ENCODE measurements at places on chromosomes 5 and 9. TPM values are rescaled to one million over a fixed set of nuclear protein-coding genes. Genes with fewer than 3 reads are reported as not detected.

DNA sequence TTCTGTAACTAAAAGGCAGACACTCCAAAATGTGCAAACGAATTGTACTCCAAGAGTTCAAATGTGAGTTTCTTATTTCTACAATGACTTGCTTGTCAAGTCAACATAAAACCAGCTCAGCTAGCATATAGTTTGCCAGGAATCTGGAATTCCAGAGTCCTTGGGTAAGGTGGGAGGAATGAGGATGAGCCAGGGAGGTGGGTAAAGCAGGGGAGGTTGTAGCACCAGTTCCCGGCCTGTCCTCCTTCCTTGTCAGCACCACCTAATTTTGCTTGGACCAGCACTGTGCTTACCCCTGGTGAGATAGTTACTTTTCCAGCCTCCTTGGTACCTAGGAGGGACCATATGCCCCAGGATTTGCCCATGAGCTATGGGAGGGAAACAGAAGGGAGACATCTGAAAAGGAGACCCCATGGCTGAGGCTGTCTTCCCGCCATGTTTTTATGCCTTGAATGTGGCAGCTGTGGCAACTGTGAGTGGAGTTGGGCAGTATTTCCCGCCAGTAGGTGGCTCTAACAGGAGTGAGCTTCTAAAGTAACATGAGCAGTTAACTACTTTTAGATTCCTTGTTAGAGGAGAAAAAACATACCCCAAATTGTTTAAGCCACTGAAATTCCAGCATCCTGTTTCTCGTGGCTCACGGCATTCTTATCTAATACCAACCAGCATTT, 302.5 kb downstream of the TENT4A start:
- DNase-seq, result no peak

GRCh38 chr5:148090146-148090772, 26.5 kb downstream of the SPINK5 start:
- no peak for DNase-seq

DNA sequence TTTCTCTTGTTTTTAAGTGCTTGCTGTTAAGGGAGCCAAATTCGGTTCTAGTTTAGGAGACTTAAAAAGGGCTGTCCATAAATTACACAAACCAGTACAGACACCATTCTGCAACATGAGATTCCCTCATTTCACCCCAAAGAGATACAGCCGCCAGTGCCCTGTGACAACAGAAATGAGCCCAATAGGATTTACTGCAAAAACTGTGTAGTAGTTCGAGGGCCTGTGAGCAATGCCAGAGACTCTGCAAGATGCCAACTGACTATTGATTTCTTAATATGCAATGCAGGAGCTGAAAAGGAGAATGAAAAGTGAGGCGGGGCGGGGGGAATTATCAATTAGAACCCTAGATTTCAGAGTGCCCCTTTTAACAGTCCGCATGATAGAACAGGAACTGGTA, 5.7 kb upstream of the C5orf15 start:
- DNase-seq, result no peak

DNA sequence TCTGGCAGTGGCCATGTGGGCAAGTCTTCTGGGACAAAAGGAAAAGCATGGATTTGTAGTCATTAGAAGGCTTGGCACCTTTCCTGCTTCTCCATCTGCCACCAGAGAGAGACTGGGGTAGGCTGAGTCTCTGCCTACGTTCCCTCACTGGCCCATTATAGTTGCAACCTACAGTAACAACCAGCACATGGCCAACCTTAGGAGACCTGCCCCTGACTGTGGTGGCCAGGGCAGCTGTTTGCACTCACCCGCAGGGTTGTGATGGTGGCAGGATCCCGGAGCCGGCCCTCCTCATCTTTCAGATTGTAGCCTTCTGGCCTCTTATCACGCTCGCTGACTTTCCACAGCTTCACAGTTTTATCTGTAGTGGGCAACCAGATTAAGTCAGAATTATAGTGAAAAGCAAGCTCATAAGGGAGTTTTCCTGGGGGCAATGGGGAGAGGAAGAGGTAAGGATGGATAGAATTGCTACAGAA, 174.9 kb upstream of the GPR151 start:
- no peak for DNase-seq

The PCDHB13 gene
- 2.6 TPM for total RNA-seq

The PCDHGB6 gene
- total RNA-seq, result 3.6 TPM

GRCh38 chr5:82817897-82818676, 259.1 kb downstream of the TMEM167A start:
- DNase-seq, result no peak

The NR5A1 gene
- not detected for total RNA-seq

The EFCAB9 gene
- total RNA-seq, result not detected

DNA sequence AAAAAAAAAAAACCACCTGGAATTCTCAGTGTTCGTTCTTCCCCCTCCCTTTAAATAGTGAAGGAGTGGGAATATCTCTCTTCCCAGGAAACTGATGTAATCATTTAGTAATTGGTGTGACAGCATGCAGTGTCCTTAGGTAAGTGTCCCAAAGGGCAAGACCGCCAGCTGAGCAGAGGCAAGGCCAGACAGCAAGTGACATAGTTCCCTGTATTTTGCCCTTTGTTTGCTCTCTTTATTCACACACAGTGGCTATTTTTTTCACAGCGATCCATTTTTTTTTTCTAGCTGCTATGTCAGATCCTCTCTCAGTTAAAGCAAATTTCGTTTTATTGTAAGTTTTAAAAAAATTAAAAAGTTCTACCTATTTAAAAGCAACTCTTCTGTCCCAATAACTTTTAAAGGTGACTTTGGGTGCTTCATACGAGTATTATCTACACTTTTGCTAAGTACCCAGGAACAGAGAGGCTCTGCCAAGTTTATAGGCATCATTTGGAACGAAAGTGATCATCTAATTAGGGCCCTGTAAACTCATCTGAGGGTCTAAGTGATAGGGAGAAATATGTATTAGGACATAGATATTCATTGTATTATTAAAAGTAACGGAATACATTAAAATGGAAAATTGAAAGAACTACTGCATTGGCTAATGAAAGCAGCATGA, 98.2 kb upstream of the ALDH1A1 start:
- no peak for DNase-seq

GRCh38 chr5:122180146-122180712, 50.9 kb downstream of the ZNF474 start:
- no peak for DNase-seq

DNA sequence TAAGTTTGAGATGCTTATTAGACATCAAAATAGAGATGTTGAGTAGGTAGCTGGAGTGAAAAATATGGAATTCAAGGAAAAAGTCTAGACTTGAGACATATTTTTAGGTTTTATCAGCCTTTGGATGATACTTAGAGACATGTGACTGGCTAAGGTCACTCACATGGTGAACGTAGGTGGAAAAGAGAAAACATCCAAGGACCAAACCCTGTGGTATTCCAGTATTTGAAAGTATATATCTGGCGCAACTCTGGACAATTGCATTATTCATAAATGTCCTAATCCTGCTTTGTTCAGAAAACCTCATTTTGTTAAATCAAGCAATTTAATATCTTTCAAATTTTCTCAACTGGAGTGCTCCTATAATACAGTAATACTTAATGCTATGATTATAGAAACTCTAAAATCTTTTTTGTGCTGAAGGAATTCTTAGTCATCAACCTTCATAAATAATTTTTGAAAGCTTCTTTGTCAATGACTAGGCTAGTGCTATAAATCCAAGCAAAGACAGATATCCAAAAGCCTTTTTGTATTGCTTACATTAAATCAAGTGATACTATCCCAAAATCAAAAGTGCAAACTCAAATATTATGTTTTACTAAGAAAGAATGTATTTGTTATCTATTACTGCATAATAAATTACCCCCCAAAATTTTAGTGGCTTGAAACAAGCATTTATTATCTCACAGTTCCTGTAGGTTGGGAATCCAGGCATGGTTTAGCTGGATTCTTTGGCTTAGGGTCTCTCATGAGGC, 452.0 kb downstream of the ENC1 start:
- no peak for DNase-seq

- DNase-seq, result no peak
These were observed 49.7 kb upstream of the SAP30L start for GRCh38 chr5:154396128-154396527.

The PLPP7 gene
- 2.5 TPM for total RNA-seq

The PCDHA10 gene
- 7.6 TPM for total RNA-seq

- DNase-seq, result no peak
These were observed 102.1 kb upstream of the CEP78 start for GRCh38 chr9:78133751-78134150.

DNA sequence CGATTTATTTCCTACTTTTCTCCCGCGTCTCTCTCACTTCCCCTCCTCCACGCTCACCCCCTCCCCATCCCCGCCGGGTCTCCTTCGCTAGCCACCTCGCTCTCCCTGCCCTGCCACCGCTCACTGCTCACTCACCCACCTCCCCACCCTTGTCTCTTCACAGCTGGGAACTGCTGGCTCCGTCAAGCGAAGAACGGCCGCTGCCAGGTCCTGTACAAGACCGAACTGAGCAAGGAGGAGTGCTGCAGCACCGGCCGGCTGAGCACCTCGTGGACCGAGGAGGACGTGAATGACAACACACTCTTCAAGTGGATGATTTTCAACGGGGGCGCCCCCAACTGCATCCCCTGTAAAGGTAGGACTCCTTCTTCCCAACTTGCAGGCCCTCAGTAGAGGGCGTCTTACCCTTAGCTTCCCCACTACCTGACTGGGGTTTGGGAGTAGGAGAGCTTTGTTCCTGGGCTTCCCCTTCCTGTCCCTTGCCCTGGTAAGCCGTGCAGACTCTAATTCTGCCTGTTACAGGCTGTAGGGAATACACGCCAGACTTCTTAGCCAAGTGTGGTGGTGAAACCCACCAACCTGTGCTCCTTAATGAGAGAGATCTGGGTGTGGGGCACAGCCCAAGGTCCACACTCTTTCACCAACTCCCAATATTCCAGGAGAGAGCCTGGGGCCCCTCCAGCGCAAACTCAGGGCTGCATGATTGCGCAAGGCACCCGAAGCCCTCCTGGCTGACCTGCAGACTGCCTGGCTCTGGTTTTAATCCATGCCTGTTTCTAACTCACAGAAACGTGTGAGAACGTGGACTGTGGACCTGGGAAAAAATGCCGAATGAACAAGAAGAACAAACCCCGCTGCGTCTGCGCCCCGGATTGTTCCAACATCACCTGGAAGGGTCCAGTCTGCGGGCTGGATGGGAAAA, 2.5 kb downstream of the FST start:
- DNase-seq, result peak; percentile 29

- DNase-seq, result peak; percentile 98
These were observed at the start of gene INIP for GRCh38 chr9:112717661-112718331. TSS of gene INIP (minus strand) at chr9:112718117. CDS start at chr9:112716485, 1,632 bp downstream.

DNA sequence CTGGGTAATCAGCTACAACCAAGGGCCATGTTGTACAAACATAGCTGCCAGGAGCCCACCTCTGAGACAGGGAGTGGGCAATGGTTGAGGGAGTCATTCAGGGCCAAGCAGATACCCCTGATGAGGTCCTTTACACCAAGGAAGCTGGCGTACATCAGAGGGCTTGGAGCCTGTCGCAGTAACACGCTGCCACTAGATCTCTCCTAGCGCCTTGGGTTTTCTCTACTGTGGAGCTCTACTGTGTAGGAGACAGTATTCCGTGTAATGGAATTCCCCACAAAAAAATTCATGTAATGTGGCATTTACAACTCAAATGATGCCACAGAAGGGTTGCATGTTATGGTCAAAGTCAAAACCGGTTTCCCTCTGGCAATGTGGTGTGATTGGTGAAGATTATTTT, 41.4 kb upstream of the CRB2 start:
- DNase-seq, result no peak
